ENCODE measurements at places on chromosomes 11 and 22.

- DNase-seq: no peak
Measured at GRCh38 chr11:98227278-98227677, 793.5 kb upstream of the CNTN5 start.

DNA sequence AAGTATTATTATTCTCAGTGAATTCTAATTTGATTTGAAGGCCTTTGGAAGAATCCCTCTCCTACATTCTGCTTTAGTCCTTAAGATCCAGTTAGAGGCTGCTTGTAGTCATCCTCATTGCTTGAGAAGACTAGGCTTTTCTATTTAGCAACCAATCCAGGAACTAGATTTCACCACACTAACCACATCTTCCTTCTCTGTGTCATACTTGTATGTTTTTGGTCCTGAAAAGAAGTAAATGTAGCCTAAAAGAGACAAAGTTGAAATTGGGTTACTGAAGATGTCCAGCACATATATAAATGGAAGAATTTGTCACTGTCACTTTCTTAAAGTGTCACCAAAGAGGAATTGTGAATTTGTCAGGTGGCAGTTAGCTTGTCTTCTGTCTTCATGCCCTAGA, 46.6 kb upstream of the MMP7 start:
- DNase-seq: no peak

DNA sequence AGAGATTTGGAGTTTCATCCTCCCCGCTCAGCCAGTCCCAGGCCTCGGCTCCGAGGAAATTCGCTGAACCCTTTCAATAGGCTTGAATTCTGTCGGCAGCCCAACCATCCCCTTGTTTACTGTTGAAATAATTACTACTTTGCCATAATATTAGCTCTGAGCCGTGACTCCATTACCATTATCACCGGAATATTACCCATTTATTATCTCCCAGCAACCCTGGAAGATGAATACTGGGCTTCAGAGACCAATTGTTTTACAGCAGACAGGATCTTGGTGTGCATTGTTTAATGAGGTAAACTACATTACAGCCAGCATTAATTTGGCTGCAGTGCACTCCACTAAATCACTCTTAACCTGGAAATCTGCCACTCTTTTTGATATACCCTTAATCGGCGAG, 867.4 kb downstream of the NTM start:
- no peak for DNase-seq

DNA sequence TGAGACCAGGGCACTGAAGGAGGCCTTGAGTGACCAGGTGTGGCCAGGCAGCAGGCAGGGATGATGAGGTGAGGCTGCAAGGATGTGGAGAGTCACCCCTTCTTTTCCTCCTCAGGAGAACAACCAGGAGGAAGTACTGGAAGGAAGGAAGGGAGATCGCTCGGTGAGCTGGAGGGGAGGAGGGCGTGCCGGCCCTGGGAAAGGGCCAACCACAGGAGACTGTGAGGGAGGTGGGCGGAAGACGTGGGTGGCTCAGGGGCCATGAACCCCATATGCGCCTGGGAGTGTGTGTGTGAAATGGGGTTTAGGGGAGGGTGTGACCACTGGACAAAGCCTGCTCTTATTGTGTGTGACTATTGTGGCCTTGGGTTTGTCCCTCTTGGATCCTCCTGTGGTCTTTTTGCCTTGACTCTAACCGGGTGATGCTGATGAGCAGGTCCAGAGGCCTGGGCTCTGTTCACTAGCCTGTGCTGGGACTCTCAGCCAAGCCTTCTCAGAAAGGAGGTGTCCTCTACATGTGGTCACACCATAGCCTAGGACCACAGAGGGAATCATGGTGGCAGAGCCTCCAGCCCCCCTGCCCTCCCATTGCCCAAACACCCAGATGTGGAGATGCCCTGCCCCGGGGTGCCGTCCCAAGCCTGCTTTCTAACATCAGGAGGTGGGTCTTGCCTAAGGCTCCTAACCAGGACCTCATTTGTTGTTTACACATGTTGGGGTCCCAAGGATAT, 41.3 kb upstream of the TUB start:
- DNase-seq: no peak

GRCh38 chr11:60762851-60763691, 6.4 kb downstream of the MS4A15 start:
- DNase-seq: no peak

DNA sequence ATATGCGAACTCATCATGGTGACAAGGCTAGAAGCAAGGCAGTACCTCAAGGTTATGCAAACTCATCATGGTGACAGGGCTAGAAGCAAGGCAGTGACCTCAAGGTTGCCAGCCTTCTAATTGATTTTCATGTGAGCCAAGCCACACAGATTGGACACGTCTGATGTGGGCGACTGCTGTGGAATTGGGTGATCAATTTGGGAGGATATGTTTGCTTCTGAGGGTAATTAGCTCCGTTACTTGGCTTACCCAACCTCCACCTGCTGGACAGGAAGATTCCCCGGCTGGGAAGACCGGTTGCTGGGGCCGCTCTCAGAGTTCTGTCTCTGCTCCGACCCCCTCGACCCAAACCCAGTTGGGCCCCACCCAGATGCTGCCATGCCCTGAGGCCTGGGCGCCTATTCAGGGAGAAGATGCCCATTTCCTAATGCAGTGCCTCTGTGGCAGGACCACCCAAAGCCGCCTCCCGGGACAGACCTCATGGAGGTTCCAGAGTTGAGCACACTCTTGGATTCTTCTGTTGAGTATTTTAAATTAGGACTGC, 69.9 kb upstream of the SHANK2 start:
- peak; percentile 2 for DNase-seq

- no peak for DNase-seq
Measured at GRCh38 chr11:123451183-123451781, 21.2 kb downstream of the GRAMD1B start.

- no peak for DNase-seq
Measured at GRCh38 chr22:23868580-23868979, 10.9 kb downstream of the SLC2A11 start.

GRCh38 chr11:59523541-59523940, 12.2 kb downstream of the OR4D9 start:
- no peak for DNase-seq

DNA sequence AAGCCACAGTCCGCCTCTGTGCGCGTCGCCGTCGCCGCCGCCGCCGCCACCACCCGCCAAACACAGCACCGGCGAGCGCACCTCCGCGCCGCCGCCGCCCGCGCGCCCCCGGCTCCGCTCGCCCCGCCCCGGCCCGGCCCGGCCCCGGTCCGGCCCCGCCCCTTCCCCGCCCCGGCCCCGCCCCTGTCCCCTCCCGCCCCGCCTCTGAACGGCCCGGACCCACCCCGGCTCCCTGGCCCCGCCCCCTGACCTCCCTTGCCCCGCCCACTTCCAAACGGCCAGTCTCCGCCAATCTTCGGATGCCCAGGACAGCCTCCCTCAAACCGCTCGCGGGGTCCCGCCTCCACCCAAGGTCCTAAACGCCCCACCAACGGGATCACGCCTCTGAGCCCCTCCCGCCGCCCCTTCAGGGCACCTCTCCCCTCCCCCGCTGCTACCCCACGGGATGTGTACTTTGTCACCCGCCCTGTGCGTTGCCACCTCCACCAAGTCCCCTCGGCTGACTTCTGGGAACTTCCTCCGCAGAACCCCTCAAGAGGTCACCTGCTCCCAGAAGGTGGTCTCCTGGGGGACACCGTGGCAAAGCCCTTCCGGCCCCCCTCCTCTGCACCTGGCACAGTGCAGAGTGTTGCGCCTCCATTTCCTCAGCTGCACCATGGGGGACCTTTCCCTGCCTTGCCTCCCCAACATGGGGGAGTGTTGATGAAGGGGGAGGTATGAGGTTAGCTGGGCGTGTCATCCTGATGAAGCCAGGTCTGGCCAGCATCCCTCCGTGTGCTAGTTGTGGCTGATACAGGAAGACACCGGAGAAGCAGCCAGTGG, at the start of gene KIAA0930:
Gene KIAA0930 (minus strand): TSS at position 85 of the 822 bp plus-strand sequence. CDS start 191 bp downstream, outside the sequence.
- DNase-seq: peak; percentile 77

DNA sequence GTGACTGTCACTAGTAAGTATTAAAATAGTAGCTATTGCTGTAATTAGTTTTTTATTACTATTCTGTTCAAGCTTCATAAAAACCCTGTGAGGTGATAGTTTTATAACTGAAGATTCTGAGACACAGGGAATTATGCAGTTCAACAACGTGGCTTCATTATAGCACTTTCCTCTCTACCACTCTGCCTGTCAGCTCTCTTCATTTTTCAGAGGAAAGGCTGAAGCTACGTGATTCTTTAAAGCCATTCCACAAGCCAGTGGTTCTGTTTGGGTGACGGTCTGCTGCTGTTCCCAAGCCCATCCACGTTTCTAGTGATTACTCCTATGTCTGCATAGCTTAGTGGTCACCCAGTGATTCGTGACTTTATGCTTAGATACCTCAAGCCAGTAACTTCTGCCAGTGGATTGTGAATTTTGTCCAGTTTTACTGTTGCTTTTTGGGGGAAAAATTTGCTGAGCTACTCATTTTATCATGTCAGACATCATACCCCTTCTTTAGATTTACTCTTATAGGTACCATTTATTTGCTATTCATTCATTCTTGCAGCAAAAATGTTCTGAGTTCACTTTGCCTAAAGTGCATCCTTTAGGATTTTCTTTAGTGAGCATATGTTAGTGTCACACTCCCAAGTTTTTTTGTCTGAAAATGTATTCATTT, 59.8 kb downstream of the UVRAG start:
- no peak for DNase-seq

DNA sequence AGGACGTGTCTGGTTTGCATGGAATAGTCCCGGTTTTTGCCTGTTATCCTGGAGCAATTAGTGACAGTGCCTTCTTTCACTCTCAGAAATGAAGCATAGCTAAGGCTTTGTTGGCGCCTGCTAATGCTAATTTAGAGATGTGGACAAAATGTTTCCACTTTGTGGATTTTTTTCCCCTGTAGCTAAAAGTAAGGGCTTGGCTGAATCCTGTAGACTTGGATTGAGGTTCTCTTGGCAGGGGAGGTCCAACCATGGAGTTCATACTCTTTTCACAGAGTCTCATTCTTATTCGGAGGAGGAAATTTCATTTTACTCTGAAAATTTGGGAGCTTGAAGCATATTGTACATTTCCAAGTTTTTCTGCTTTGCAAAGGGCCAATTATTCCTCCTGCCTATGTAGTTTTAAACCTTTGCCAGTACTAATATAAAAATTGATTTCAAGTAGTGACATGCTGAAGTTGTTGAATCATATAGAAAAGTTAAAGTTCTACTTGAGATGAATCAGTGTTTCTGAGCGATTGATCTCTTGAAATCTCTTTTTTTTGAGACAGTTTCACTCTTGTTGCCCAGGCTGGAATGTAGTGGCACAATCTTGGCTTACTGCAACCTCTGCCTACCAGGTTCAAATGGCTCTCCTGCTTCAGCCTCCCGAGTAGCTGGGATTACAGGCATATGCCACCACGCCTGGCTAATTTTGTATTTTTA, 20.0 kb downstream of the PPFIA1 start:
- DNase-seq: no peak

GRCh38 chr22:18909556-18909955, 3.4 kb downstream of the DGCR6 start:
- no peak for DNase-seq

GRCh38 chr11:28606930-28607329, 498.7 kb downstream of the METTL15 start:
- no peak for DNase-seq

DNA sequence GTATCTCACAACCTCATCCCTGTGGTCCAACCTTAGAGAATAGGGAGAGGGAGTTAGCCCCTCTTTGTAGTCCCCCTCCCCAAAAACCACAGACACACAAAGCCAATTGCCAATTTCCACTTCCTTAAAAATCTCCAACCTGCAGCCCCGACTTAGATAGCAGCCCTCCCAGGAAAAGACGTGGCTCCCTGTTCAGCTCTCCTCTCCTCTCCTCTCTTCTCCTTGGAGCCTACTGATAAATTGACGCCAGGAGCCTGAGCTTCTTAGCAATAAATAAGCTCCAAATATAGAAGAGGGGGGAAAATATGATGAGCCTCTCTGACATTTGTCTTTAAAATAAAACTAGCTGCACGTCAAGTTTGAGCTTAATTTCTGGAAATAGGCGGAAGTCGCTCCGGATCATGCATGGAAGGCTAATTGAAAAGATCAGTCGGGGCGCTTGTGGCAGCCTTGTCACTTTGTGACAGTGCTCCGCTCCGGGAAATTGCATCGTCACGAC, 7.3 kb downstream of the PAX6 start:
- DNase-seq: no peak

GRCh38 chr22:48892578-48893287, 934.9 kb downstream of the BRD1 start:
- no peak for DNase-seq

GRCh38 chr11:73989156-73989555, 6.5 kb upstream of the UCP2 start:
- DNase-seq: no peak

DNA sequence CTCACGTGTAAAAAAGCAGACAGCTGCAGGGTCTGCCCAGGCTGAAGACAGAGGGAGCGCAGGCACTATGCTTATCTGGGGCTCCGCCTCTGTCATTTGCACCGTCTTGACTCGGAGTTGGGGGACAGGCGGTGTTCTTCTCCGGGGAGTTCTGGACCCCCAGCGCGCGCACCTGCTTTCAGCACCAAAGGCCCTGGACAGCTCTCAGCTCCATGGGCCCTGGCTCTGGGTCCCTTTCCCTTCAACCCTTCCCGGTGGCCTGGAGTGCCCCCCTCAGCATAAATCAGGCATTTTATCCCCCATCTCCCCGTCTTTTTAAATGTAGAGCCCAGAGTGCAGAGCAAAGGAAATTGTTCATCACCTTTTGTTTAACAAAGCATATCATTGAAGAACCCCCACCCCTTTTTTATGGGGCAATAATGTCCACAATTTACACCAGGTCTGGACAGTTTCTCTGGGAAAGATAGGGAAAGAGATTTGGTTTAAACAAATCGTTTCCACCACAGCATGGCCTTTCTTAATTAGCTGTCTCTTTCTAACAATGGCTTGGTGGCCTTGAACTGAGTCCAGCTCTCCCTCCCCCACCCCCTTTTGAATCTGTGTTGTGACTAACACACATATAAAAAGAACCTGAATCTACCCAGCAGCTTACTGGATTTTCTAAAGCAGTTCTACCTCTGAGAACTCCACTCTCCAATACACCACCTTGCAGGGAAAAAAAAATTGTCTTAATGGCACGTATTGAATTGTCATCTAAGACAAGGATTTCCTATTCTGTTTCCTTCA, 1.7 kb downstream of the SEZ6L start:
- no peak for DNase-seq

DNA sequence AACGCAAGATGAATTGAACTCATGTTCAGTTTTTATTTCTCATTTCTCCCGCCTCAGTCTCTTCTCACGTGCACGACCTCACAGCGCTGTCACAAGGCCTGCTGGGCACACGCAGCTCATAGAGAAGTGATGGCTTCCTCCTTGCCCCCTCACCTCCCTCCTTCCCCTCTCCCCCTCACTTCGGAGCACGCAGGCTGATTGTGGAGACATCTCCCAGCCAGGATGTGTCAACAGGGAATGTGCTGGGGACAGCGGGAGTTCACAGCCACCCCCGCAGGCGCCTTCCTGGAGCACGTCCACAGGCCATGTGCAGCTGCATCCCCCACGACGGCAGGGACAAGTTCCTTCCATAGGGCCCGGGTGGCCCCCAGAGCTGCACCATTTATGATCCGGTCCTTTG, 29.1 kb upstream of the KRTAP5-6 start:
- no peak for DNase-seq

DNA sequence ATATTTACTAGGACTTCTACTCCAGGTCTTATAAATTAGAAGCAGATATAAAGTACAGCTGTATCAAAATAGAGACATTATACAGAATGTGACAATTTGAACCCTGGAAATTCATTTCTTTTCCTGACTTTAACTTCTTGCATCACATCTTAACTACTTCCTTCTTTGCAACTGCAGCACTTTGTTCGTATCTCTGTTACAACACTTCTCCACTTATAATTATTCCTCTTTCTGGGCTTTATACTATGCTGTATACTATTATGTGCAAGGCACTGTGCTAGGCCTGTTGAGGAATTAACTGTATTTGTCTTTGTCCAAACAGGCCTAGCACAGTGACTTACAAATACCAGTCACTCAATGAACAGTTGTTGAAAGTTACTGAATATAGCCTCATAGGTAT, 1.8 kb upstream of the SLC36A4 start:
- DNase-seq: no peak

Measured in activated CD8-positive, alpha-beta memory T cell treated with anti-CD3 and anti-CD28 coated beads, Interleukin-2, amount 50 U/mL, for 4 hours (primary cell).